ENCODE measurements at places on chromosomes 12 and 14.

DNA sequence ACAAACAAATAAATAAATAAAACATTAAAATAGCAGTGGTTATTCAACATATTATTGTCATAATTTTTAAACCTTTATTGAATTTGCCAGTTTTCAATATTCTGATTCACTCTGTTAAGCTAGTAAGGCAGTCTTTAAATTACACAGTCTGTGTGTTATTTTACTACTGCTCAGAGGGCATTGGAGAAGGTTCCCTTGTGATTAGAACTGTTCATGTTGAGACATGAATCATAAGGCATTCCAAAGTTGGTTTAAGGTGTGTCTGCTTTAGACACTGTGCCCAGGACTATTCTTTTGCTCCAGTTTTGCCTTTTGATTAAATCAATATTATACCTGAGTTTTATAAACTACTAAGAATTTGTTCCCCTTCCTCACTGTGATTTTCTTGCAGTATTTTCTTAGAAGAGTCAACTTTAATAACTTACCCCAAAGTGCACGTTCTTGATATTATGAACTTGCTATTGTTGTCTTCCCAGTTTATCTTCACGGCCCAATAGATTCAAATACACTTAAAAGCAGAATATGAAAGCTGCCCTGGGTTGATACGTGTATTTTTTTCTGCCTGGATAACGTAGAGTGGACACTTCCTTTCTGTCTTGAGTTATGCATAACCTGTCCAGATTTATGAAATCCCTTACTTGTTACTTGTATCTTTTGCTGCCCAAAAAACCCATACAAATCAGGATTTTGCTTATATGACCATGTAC, 105.3 kb upstream of the BCAT1 start:
- no peak for DNase-seq

- no peak for DNase-seq
These were observed 124.5 kb downstream of the NCOR2 start for GRCh38 chr12:124442772-124443445.

DNA sequence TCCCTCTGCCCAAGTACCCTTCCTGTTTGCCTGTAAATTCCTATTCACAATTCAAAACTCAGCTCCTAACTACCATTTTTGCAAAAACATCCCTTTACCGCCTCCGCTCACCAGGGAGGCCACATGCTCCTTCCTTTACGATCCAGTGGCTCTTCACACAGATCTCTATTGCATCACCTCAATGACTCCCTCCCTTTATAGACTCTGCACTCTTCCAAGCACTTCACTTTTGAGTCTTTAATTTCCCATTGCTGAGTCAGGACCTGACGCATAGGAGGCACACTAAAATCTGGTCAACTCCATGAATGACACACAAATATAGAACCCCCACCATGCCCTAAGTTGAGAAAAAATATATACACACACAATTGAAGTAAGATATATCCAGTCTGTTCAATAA, 45.9 kb downstream of the PPP1R13B start:
- no peak for DNase-seq

GRCh38 chr12:52165096-52165855, 26.5 kb downstream of the KRT80 start:
- no peak for DNase-seq

GRCh38 chr12:6951551-6952120, 480 bp downstream of the PTPN6 start:
- no peak for DNase-seq

DNA sequence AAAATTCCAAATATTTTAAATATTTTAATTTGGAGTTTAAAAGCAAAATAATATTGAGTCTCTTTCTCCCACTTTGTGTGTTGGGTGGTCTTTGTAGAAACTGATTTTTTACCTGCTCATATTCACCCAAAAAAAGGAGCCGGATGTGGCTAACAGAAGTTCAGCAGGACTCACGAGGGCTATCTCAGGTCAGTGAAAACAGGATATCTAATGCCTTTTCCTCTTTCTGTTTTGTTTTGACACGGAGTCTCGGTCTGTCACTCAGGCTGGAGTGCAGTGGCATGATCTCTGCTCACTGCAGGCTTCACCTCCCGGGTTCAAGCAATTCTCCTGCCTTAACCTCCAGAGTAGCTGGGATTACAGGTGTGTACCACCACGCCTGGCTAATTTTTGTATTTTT, 30.8 kb downstream of the COA8 start:
- DNase-seq: no peak

DNA sequence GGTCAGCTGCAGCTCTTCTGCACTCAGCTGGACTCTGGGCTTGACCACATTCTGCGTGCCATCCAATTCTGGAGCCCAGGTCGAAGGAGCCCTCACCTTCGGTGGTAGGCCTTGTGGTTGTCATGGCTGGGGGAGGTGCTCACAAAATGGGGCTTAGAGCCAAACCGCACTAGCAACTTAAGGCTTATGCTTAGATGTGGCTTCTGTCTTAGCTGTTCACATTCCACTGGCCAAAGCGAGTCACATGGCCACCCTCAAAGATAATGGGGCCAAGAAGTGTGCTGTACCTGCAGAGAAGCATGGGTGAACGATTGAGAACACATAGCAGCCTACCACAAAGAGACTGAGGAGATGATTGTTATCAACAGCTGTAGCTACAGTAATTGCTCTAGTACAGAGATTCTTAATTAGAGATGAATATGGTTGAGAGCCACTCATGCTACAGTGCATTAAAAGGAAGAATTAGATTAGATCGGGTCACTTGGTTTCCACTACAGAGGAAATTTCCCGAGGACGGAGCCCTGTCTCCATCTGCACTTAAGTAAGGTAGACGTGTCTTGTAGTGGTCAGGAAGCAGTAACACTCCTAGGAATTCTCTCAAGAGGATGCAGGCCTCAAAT, 334.6 kb upstream of the FKBP4 start:
- DNase-seq: no peak

DNA sequence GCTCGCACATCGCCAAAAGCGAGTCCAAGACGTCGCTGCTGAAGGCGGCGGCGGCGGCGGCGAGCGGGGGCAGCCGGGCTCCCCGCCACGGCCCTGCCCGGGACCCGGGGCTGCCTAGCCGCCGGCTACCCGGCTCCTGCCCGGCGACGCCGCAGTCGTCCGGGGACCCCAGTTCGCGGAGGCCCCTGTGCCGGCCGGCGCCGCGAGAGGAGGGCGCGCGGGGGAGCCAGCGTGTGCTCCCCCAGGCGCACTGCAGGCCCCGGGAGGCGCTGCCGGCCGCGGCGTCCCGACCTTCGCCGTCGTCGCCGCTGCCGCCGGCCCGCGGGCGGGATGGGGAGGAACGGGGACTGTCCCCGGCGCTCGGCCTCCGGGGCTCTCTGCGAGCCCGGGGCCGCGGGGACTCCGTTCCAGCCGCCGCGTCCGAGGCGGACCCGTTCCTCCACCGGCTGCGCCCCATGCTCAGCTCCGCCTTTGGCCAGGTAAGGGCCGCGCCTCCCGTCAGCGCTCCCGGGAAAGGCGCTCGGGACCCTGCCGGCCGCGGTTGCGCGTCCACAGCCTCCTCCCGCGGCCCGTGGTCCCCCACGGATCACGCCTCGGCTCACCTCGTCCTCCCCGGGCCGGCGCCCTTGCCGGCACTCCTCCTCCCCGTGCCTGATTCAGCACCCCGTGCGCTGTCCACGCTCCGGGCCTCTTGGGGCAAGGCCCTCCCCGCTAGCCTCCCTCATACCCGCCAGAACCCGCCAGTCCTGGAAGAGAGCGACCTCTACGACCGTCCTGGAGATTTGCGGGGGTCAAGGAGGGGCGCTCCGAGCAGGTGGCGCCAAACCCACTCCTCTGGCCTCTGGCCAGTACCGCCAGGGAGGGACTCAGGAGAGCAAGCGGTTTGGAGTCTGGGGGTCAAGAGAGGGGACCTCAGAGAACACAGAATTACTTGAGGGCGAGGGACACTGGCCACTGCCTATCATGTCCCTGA, 721 bp downstream of the CABP1 start:
- DNase-seq: no peak

DNA sequence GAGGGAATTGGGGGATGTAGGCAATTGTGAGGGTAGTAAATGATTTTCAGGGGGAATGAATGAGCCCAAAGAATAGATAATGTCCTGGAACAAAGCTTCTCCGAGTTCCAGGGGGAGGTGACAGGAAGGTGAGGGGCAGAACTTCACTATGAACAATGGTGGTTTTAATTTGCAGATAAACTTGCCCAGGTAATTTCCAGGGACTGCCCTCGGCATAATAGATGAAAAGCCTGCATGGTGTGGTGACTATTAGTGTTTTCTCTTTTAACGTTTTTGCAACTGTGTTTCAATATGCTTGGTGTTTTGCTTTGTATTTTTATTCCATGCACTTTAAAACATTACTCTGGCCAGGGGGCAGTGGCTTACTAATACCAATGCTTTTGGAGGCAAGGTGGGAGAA, 325.2 kb upstream of the RGS6 start:
- no peak for DNase-seq

GRCh38 chr12:69578283-69578682, 7.0 kb upstream of the CCT2 start:
- no peak for DNase-seq

- DNase-seq: no peak
These were observed 17.1 kb downstream of the SLC35F4 start for GRCh38 chr14:57848786-57849185.

GRCh38 chr12:107488666-107489065, 196.9 kb upstream of the PWP1 start:
- DNase-seq: no peak

DNA sequence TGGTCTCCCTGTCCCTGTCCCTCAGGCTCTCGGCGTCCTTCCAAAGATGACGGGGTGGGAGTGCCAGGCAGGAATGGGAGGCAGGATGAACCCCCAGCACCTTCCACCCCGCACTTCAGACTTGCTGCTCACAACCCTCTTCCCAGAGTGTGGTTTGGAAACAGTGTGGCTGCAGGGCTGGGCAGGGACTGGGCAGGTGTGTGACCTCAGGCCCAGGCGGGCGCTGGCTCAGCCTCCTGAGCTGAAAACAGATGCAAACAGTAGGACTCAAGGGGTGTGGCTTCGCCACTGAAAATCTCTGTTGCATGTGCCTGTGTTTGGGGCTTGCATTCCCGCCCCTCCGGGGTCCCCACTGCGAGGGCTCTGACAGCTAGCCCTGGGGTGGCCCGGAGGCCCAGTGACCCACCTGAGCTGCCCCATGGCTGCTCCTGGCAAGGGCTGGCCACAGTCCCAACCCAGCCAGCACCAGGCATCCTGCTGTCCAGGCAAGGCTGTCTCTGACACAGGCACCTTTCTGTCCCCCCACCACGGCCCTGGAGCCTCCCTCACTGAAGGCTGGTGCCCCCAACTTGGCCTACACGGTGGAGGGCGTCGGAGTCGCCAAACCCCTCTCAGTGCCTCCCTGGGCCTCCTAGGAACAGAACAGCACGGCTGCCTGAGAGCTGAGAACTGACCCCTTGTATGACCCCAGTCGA, 46.1 kb downstream of the BEGAIN start:
- DNase-seq: no peak

DNA sequence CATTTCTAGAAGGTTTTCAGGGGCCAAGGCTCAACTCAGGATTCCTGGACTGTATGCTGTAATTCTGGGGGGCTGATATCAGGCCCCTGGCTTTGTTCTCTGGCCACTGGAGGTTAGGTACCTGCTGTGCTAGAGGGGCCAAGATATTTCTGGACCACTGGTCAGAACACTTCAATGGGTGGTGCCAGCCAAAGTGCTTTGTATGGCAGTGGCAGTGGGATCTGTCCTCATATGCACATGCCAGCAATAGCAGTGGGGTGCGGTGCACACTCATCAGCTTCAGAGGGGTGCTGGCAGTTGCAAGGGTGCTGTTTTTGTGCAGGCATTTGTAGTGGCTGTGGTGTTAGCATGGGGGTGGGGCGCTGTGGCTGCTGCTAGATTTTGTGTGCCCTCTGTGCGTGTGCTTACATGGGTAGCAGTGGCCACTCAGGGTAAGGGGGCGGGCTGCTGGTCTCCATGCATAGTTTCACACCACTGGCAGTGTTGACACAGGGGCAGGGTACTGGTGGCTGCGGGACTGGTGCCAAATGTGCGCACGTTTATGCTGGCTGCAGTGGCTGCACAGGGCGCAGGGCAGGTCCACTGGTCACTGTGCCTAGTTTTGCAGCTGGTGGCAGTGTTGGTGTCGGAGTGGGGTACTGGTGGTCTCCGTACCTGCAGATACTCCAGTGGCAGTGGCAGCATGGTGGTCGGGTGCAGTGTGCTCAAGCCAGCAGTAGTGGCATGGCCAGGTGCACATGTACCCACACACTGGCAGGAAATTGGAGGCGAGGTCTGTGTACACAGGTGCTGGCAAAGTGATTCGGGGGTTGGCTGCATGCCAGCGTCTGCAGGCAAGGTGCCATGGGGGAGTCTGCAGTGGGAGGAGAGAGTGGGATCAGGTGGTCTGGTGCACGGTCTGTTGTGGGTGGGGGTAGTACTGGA, 12.6 kb downstream of the NOPCHAP1 start:
- no peak for DNase-seq

GRCh38 chr12:8697120-8697475, 693 bp upstream of the RIMKLB start:
- no peak for DNase-seq

DNA sequence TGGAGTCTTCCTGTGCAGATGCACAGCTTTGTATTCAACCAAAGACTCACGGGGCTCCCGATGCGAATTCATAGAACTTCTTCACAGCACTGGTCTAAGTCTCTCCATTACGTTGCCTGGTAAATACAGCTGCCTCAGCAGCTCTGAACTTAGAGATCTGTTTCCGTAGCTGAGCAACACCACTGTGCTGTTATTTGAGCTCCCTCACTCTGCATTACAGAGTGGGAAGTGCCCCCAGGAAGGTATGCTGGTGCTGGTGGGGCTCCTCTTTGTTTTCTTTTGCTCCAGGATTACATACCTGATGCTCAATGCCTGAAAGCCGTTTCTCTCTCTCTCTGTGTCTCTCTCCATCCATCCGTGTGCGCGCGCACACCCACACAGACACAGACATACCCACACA, 227.5 kb upstream of the RMST start:
- DNase-seq: no peak

DNA sequence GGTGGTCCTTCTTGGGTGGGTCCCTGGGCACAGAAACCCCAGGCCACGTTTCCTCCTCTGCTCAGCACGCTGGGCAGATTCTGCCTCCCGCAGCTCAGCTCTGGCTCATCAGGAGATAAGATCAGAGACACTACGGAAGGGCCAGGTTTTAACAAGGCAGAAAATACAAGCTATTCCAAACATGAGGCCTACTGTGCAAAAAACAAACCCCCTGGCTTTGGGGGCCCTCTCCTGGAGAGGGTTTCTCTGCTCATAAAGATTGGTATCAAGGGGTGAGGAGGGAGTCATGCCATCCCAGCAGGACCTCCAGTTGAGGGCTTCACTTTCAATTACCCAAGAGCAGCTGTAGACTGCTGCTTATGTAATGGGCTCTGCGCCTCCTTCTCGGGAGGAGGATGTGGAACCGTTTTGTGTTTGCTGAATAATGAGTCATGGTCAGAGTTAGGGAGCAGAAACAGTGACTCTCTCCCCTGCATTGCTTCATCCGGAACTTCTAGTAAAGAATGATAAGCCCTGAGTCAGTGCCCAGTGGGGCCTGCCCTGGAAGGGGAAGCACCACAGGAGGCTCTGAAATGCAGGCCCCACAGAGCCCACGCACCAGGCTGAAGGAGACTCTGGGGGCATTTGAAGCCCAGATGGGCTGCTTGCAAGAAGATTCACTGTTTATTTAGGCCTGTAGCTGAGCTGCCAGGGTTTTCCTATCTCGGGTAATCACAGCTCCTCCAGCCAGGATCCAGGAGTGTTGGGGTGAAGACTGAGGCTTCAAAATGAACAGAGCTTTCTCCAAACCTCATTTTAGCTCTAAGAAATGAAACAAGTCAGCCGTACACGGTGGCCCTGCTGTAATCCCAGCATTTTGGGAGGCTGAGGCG, 79.3 kb downstream of the SSPN start:
- no peak for DNase-seq

- no peak for DNase-seq
These were observed 21.7 kb upstream of the PLBD1 start for GRCh38 chr12:14589169-14590004.

All from stimulated activated CD8-positive, alpha-beta memory T cell treated with anti-CD3 and anti-CD28 coated beads, Interleukin-7, amount 100 ng/mL, for 1 hour (primary cell).